Prostate gland (tissue), 2 donors: ENCODE measurements at places on chromosomes 5 and 9.

DNA sequence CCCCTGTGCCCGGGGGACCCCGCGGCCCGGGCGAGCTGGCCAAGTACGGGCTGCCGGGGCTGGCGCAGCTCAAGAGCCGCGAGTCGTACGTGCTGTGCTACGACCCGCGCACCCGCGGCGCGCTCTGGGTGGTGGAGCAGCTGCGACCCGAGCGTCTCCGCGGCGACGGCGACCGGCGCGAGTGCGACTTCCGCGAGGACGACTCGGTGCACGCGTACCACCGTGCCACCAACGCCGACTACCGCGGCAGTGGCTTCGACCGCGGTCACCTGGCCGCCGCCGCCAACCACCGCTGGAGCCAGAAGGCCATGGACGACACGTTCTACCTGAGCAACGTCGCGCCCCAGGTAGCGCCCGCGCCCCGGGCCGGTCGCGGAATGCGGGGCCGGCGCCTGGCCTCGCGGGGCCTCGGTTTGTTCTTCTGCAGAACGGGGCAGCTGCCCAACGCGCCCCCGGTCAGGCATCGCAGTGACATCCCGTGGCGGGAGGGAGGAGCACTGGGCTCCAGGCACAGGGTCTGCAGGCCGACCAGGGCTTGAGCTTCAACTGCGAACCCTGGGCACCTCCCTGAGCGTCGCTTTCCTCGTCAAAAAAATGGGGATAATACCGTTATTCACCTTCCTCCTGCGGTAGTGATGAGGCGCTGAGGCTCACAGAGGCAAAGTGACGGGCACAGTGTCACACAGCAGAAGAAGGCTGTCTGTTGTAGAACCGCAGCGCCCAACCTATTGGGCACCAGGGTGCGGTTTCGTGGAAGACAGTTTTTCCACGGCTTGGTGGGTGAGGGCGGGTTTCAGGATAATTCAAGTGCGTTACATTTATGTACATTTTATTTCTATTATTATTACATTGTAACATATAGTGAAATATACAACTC is 777 bp downstream of the ENDOG start:
- DNase-seq, result peak; percentile 23

- DNase-seq, result no peak
Observed at GRCh38 chr5:16963821-16964220, 27.7 kb upstream of the MYO10 start.

DNA sequence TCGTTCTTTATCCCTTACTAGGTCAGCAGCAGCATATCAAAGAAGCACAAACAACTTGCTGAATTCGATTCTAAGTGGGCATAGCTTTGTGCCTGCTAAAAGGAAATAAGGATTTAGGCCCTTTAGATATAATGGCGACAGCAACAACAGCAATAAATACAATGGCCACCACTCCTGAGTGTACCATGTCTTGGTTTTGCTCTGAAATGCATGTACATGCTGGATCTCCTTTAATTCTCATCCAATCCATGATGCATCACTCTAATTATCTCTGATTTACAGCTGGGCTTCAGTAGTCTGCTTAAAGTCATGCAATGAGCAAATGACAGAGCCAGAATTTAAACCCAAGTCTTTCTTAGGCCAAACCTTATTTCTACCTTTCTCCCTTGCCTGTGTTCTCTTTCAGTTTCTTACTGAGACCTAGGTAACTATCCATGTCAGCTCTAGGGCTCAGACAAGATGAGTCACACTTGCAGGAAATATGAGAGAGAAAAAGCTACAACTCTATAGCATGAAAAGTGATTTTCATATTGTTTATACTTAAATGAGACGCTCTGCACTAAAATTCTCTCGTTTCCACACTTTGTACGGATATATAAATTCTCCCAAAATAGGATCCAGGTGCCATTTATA is 111.8 kb downstream of the HMHB1 start:
- no peak for DNase-seq

DNA sequence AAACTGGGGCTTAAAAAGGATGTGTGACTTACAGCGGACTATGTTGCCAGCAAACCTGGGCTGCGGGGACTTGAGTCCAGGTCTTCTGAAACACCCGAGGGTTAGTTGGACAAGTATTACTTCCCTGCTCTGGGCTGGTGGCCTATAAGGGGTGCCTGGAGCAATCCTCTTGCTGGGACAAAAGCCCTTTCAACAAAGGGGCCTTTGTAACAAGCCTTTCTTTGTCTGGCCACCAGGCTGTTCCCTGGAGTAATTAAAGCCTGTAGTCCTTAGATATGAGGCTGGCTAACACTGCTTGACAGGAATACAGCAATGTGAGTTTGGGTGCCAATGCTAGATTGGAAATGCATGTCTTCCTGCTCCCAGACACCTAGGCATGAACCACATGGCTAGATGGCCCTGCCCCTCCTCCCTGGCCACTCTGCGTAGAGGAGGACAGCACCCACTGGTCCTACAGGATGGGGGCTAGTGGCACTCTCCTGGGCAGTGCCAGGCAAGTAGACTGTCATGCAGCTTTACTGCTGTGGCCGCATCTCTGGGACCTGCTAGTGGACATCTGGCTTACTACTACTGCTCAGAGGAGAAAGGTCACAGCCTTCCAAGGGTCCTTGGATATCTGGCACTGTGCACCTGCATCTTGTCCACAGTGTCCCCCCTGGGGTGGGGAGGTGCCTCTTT is 343.1 kb downstream of the ZSWIM6 start:
- no peak for DNase-seq

DNA sequence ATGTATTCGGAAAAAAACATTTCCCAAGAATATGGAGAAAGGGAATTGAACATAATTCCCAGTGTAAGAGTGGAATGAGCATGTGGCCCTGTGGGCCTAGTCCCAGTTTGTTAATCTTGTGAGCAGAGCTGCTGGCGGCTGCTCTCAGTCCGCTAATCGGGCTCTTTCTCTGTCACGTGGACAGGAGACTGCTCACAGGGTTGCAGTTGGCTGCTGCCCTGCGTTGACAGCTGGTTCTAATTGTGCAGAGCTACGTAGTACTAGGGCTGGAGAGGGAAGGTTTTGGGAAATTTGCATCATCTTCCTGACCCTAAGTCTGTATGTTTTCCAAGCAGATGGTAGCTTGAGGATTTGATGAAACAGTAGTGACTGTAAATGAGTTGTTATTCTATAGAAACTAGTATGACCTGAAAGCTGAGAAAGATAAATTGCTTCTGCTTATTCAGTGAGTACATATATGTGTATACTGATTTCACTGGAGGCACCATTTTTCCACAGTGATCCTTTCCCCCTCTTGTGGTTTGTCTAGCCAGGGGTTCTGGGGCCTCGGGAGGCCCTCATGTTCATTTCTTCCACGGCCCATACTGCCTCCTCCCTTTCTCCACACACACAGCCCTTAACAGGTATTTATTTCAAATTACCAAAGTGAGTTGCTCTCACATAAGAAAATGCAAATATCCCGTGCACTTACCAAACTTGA is 100.6 kb downstream of the ANGPTL2 start:
- DNase-seq, result peak; percentile 36

DNA sequence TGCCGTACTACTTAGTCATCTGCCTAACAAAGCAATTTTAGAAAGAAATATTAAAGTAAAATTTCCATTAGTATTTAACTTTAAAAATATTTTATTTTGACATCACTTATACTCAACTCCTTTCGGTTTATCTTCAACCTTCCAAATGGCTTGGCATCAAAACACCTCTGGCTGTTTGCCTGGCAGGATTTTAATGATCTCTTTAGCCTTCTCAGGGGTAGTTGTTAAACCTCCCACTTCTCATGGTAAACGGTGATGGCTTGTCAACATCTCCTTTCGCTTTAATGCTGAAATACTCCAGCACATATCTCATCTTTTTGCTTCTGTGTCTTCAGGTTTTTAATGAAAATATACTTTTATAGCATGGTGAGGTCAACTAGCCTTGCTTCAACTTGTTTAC is 747.1 kb downstream of the CETN3 start:
- DNase-seq, result no peak

DNA sequence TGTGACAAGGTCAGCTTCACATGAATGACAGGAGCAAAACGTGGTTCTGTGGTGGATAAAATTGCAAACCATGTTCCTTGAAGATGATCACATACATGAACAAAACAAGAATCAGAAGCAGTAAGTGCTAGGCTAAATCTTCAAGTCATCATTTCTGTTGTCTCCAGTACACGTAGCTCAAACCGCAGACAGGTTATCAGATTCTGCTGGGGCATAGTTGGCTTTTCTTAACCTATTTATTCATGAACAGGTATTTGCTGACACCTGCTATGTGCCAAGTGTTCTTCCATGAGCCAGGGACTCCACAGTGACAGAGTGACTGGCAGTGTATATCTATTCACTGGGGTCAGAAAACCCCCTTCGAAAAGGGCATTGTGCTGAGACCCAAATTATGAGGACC is 20.8 kb downstream of the MFAP3 start:
- DNase-seq, result no peak

- no peak for DNase-seq
Observed at GRCh38 chr9:114837923-114838322, 32.1 kb upstream of the TNFSF15 start.

DNA sequence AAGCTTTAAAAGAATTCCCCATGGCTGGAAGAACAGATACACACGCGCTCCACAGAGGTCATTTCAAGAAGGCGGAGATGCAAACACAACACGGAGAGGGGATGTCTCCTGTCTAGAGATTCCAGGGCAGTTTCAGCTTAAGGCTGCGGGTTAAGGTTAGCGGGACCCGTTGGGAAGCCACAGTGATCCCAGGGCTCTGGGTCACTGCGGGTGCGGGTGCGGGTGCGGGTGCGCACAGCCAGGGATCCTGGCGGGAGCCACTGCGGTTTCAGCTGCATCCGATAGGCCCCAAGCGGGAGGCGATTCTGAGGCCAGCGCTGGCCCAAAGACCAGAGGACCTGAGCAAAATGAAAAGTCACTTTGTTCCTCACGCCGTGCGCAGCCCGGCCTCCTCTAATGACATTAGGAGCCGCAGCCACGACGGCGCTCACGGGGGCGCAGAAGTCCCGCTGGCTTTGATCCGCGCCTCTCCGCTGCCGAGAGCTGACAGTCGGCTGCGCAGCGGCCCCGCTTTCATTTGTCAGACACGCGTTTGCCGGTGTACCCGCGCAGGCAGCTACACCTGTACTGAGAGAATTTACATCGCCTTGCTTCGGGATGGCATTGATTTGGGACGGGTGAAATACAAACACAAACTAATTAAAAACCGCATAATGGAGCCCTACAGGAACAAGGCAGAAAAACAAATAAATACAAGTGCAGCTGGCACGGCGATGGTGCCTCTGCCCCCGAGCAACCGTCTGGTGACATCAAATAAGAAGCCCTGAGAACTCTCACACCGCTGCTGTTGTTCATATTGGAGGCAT is 5.3 kb upstream of the IRX1 start:
- no peak for DNase-seq

GRCh38 chr9:118693645-118694044 is 675.6 kb downstream of the BRINP1 start:
- DNase-seq, result no peak

DNA sequence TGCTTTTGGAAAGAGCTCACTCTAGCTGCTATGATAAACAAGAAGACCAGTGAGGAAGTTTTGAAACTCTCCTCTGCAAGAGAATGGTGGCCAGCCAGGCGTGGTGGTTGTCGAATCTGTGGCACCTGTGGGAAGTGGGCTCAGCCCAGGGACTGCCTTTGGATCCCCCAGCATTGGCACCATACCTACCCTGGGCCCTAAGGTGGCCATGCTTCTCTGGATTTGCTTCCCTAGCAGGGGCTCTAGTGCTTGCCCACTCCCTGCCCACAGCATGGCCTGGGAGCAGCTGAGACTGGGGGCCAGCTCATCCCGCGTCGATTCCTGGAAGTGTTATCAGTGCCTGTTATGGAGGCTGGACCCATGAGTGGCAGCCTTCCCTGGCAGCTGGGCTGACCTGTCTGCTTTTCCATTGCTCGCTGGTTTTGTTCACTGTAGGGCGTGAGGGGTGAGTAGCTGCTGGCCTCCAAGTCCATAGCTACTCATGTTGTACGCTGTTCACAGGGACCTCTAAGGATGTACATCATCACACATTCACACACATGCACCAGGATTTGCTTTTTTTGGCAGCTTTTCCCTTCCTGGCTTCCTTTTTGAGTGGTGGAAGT is 2.3 kb downstream of the SLC22A4 start:
- no peak for DNase-seq
